ENCODE measurements at places on chromosomes 12 and 14. TPM values are rescaled to one million over a fixed set of nuclear protein-coding genes. Genes with fewer than 3 reads are reported as not detected.

Gene ARHGEF25
- 37.0 TPM for total RNA-seq

Gene LTB4R2
- total RNA-seq: 6.7 TPM

Gene RND1
- total RNA-seq: not detected

Gene BIN2
- not detected for total RNA-seq

Gene MUCL1
- total RNA-seq: not detected

Gene PAX9
- total RNA-seq: not detected
